Activated CD8-positive, alpha-beta memory T cell treated with anti-CD3 and anti-CD28 coated beads for 4 hours (primary cell): ENCODE measurements at places on chromosomes 5 and 9.

DNA sequence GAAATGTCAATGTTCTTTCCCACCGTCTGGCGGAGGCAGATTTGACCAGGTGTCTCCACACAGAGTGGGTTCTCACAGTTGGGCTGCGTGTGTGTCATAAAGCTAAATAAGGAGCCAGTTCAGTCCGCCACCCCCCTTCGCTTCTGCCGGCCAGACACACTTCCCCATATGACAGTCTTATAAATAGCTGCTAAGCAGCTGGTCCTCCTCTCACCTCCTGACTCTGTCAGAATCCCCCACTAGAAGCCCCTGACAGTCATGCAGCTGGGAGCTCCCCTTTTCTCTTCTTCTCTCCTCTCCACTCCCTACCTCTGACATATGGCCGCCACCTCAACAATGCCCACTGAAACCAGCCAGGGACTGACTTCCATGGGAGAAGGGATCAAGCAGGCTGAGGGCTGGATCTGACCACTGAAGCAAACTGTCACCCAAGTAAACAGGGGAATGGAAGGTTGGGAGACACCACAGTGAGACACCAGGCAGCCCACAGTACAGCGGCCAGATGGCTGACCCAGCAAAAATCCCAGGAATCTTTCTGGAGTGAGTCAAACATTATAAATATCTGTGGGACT lies 141.9 kb upstream of the EFNA5 start:
- DNase-seq: no peak

DNA sequence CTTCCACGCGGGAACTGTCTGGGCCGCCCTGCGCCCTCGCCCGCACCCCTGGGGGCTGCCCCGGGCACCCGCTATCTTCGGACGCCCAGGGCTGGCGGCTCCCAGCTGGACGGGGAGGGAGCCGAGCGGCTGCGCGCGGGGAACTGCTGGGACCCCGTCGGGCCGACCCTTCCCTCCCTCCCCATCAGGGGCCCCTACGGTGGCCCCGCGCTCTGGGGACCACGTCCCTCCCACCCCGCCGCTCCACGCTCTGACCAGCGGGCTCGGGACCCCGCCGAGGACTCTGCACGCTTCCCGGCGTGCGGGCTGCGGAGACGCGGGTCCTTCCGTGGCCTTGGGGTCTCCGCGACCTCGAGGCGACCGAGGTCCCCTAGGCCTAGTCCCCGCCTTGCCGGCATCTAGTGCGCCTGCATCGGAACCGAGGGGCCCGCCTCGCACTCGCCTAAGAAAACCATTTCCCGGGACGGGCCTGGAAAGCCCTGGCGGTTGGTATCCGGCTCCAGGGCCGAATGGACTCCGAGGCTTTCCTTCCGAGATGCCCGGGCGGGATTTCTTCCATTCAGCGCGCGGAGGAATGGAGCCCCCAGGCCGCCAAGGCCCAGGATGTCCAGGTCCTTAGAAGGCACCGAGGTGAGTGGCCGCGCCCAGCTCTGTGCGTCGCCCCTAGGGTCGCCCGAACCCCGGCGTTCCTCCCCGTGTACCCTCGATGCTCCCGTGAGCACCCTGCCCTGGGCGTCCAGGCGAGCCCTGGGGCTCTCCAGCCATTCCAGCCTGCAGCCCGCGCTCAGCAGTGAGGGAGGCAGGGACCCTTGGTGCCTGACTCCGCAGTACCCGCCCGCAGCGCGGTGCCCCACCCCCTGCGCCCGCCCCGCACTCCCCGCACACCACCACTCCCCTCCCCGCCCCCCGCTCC lies 705 bp upstream of the SLC6A3 start:
- no peak for DNase-seq

GRCh38 chr5:134724872-134725271 lies 13.5 kb upstream of the CAMLG start:
- DNase-seq: no peak

DNA sequence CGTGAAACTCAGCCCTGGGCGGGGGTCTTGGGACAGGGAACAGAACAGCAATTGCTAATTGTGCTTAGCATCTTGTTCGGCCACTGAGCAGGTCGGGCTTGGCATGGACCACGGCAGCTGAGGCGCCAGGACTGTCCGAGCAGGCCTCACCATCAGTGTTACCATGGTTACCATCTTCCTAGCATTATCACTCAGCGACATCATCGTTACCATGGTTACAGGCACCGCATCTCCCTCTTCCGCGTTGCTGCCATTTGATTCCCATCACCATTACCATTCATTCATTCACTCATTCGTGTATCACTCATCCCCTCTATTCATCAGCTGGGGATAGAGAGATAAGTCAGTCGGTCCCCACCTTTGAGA lies 81.0 kb upstream of the ZBTB43 start:
- no peak for DNase-seq

DNA sequence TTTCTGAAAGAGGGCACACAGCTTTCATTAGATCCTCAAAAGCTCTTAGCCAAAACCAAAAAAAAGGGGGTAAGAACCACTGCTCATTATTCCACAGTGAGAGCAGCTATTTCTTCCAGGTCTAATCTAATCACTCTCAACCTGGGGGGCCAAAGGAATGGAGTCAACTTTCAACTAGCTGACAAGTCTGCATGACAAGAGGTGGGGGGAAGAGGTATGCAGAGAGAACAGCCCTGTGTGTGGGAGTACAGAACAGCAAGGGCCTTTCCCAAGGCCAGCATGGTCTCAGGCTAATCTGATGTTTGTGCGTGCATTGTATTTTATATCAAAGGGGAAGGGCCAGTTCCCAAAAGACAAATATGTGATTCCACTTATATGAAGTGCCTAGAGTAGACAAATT lies 36.9 kb upstream of the PIP5K1B start:
- no peak for DNase-seq

- no peak for DNase-seq
These were observed 334.1 kb downstream of the RFX3 start for GRCh38 chr9:3191715-3192114.

DNA sequence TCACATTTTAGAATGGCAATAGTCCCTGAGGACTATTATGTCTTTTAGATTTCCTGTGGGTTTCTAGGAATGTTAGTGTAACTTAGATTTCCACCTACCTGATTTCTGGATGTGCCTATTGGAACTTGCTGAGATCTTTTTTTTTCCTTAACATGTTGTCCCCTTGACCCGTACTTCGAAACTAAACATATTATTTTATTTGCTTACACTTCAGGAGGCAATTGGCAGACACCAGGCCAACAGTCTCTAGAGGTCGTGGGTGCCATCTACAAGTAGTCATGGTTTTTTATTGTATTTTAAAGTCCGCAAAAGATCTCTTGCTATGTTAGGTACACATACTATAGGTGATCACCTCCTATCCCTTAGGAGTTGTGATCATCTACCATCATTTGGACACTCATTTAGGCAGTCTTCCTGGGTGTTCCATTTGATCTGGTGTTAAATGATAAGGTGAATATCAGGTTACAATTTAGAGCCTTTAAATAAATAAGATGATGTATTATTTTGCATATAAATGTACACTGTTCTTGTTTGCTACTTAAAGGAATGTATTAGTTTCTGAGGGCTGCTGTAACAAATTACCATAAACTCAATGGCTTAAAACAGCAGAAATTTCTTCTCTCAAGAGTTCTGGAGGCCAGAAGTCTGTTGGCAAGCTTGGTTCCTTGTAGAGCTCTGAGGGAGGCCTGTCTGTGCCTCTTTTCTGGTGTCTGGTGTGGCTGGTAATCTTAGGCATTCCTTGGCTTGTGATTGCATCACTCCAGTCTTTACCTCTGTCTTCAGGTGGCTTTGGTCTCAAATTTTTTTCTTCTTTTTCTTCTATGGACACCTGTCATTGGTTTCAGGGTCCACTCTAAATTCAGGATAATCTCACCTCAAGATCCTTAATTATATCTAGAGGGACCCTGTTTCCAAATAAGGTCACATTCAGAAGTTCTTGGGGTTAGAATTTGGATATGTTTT lies 64.8 kb downstream of the ZCCHC7 start:
- DNase-seq: no peak

- no peak for DNase-seq
These were observed 245.4 kb downstream of the MLLT3 start for GRCh38 chr9:20376731-20377375.

GRCh38 chr9:77820293-77820954 lies 172.3 kb upstream of the GNA14 start:
- DNase-seq: no peak

GRCh38 chr5:104793031-104793754 lies 1230.6 kb upstream of the NUDT12 start:
- DNase-seq: no peak

DNA sequence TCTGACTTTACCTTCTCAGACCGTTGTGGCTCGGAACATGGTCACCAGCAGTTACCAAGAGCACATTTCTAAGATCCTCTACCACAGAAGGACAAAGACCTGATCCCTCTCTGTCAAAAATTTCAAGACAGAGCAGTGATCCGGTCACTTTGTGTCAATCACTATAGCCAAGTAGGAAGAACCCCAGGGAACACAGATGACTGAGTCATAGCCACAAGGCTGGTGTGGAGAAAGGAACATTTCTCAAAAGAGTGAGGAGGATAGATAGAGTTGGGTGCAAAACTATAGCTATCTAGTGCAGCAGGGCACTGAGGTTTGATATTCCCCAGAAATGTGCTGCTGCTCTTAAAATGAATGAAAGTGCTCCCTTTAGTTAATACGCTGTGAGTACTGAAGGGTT lies 130.7 kb upstream of the SMIM23 start:
- DNase-seq: no peak

GRCh38 chr9:90927496-90927895 lies 125.9 kb downstream of the SYK start:
- no peak for DNase-seq

- no peak for DNase-seq
These were observed 230.7 kb downstream of the SEMA6A start for GRCh38 chr5:116343961-116344360.

- DNase-seq: no peak
These were observed 9.5 kb upstream of the GLDC start for GRCh38 chr9:6655036-6655435.

GRCh38 chr9:124040186-124040931 lies 28.8 kb downstream of the LHX2 start:
- DNase-seq: no peak

GRCh38 chr9:83920469-83920926 lies 734 bp downstream of the KIF27 start:
- DNase-seq: no peak

DNA sequence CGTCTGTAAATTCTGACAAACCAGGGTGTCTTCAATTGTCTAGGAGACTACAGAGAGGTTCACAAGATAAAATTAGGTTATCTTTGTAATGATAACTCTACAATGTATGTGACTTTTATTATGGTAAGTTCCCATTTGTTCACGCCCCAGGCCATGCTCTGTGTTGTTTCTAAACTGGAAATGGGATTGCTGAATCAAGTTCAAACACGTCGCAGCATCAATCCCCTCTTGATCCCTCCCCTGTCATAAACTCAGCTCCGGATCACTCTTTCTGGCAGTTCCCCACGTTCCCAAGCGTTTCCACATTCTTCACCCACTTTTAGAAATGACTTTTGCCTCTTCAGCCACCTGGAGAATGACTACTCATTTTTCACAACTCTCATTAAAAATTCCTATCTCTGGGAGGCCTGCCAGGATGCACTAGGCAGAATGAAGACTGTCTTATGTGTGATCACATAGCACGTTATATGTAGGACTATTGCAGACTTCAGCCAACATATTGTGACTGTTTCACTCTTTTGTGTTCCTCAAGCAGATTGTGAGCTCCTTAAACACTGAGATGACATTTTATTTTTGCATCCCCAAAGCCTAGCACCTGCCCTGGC lies 1124.2 kb upstream of the WWC1 start:
- DNase-seq: no peak

- no peak for DNase-seq
These were observed 430.4 kb downstream of the CAAP1 start for GRCh38 chr9:26462213-26462612.

DNA sequence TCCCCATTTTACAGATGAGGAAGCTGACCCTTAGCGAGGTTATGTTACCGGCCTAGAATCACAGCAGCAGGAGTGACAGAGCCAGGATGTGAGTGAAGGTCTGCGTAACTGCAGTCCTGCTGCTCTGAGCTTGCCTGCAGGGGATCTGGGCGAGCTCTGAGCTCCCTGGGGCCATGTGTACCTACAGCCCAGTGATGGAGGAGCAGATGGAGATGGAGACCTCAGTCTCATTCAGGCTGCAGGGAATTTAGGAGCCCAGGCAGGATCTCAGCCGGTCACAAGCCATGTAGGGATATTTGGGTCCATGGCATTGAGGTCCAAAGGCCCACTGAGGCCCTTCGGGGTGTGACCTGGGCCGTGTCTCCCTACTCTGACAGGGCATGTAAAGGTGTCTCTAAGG lies 170.6 kb downstream of the CACNA1B start:
- no peak for DNase-seq
